ENCODE measurements at places on chromosomes 11 and 22. TPM values are rescaled to one million over a fixed set of nuclear protein-coding genes. Genes with fewer than 3 reads are reported as not detected.

DNA sequence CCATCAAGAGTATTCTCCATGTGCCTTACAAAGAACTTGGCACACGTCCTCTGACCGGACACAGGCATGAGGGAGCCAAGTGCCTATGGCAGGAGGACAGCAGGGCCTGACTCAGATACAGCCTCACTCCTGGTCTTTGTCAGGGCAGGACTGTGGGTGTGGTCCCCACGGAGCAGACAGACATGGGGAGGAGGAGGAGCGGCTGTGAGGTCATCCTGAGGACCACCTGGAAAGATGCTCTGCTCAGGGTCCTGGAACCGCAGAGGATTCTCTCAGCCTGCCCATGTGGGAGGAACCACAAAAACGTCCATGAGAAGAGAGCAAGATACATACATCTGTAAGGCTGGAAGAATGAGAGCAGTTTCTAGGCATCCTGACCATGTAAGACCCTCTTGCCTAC is 576.3 kb downstream of the BRD1 start:
- DNase-seq, result no peak

DNA sequence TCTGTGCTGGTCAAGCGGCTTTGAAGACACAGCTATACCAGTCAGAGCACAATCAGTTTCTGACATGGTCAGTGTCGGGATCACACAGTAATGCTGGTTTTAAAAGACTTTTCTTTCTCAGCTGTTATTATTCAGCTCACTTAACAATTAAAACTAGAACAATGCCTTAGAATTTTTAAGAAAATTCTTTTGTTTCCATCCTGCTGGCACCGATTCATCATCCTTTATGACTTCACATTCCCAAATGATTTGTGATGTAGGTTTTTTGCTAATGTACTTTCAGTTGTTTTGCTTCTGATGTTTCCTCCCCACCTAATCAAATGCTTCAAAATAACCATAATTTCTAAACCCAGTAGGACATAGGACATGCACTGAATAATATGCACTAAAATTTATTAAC is 34.5 kb upstream of the OLFML1 start:
- no peak for DNase-seq

- DNase-seq, result no peak
These were observed 110.5 kb downstream of the KCNQ1 start for GRCh38 chr11:2555336-2555735.

- DNase-seq, result no peak
These were observed 238.9 kb downstream of the NTM start for GRCh38 chr11:131609337-131609736.

- DNase-seq, result no peak
These were observed 127.7 kb upstream of the MTNR1B start for GRCh38 chr11:92841719-92842118.

GRCh38 chr11:45110562-45110961 is 35.9 kb upstream of the PRDM11 start:
- DNase-seq, result peak; percentile 65

DNA sequence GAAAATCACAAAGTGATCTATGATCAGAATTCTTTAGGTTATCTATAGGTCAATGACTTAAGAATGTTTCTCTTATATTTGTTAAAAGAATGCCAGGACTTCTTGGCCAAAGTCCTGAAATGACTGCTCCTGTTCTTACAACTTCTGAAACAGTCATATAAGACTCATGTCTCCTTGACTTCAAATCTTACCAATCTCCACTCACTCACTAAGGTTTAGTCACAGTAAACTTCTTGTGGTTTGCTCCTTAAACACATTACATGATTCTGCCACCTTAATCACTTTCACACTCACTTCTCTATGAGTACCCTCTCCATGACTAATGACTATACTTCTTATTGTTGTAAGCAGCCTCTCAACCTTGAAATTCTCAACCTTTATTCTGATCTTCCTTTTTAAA is 648.7 kb upstream of the CCDC179 start:
- no peak for DNase-seq

DNA sequence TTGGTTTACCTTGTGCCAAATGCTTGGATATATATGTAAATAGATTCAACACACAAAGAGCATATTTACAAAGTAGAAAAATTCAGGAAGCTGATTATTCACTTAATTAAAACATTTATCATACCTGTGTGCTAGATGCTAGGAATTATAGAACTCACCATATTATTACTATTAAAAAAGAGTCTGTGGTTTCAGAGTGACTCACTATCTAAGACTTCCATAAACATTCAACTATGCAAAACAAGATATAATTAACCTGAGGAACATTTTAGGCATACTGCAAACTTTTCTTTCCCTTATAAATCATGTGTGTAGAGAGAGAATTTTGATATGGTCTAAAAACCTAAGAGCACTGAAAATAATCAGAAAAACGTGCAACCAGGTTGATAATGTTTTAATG is 27.3 kb downstream of the CTSC start:
- no peak for DNase-seq

GRCh38 chr11:121574801-121575200 is 122.0 kb upstream of the SORL1-AS1 start:
- no peak for DNase-seq

APOA4 gene
- not detected for polyA plus RNA-seq

WT1 gene
- not detected for polyA plus RNA-seq

KCNA4 gene
- polyA plus RNA-seq, result not detected

CFL1 gene
- 1,860 TPM for polyA plus RNA-seq

KCNE3 gene
- polyA plus RNA-seq, result not detected
